ENCODE measurements at places on chromosomes 2 and 18.

DNA sequence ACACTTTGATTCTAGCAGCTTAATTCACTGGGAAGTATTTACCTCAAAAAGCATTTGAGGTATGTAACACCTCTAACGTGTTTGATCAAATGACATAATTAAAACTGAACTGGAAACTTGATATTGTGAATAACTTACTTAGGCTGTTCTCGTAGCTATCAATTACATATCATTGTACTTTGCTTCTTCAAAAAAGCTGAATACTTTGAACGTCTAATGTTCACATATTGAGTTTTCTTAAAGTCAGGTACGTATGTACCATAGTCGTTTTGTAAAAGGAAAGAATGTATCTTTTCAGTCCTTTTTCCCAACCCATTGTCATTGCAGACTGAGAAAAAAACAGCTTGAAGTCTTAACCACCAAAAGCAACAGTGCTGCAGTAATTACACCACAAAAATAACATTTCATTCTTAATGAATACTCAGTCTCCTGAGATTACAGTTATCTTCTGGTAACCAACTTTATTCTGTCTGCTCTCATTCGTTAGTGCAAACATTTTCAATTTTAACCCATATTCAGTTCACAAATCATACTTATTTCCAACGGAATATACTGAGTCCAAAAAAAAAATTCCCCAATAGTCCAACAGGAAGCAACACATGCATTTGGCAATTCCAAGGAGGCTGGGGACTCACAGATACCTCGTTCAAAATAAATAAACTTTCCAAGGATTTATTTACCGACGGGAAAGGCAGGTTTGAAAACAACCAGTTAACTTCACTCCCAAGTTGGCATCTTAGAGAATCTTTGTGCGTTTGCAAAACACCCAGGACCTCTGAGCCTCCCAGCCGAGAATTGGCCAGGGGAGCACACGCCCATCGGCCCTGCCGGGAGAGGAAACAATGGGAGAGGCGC is 1.1 kb downstream of the CHN1 start:
- DNase-seq, result no peak

DNA sequence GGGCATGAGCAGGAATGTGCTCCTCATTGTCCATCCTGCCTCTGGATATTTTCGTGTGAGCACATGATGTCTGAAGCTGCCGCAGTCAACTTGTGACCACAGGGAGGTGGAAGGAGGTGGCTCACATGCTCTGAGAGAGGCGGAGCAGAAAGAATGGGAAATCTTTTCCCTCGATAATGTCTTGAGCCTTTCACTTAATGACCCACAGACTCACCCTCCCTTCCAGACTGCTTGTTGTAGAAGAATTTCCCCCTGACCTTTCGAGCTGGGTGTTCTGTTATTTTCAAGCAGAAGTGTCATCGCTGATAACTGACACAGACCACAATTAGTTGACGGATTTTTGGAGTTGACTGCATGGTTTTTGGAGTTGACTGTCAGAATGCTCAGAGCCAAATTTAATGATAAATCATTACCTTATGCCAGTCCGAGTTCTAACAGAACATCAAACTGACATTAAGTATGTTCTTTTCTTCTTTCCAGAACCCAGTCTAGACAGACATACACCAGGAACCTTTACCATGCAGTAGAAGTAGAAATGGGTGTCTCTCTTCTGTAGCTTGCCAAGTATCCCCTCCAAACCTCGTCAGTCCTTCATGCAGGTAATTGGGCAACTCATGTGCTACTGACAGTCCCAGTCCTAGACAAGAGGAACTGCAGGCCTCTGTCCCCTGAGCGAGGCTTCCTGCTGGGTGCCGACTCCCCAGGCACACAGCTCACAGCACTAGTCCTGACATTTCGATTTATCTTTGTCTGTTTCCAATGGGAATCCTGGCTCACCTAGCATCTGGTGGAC is 29.4 kb upstream of the RTTN start:
- DNase-seq, result no peak

GRCh38 chr2:223050188-223050587 is 1.8 kb upstream of the KCNE4 start:
- no peak for DNase-seq

- no peak for DNase-seq
Measured at GRCh38 chr18:9863282-9863681, 22.5 kb upstream of the TXNDC2 start.

DNA sequence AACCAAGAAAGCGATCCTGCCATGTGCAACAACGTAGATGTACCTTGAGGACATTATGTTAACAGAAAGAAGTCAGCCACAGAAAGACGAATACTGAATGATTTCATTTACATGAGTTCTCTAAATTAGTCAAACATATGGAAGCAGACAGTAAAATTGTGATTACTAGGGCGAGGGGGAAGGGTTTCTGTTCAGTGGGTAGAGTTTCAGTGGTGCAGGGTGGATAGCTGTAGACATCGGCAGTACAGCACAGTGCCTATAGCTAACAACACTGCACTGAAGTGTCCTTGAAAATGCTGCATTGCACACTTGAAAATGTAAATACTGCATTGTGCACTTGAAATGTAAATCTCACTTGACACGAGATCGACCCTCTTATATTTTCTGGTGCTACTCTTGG is 275.3 kb downstream of the GALR1 start:
- no peak for DNase-seq

GRCh38 chr2:215396595-215397313 is 39.1 kb downstream of the FN1 start:
- DNase-seq, result no peak

GRCh38 chr2:98580656-98581284 is 27.5 kb downstream of the COA5 start:
- no peak for DNase-seq

GRCh38 chr2:227510620-227510958 is 38.6 kb downstream of the AGFG1 start:
- DNase-seq, result no peak

DNA sequence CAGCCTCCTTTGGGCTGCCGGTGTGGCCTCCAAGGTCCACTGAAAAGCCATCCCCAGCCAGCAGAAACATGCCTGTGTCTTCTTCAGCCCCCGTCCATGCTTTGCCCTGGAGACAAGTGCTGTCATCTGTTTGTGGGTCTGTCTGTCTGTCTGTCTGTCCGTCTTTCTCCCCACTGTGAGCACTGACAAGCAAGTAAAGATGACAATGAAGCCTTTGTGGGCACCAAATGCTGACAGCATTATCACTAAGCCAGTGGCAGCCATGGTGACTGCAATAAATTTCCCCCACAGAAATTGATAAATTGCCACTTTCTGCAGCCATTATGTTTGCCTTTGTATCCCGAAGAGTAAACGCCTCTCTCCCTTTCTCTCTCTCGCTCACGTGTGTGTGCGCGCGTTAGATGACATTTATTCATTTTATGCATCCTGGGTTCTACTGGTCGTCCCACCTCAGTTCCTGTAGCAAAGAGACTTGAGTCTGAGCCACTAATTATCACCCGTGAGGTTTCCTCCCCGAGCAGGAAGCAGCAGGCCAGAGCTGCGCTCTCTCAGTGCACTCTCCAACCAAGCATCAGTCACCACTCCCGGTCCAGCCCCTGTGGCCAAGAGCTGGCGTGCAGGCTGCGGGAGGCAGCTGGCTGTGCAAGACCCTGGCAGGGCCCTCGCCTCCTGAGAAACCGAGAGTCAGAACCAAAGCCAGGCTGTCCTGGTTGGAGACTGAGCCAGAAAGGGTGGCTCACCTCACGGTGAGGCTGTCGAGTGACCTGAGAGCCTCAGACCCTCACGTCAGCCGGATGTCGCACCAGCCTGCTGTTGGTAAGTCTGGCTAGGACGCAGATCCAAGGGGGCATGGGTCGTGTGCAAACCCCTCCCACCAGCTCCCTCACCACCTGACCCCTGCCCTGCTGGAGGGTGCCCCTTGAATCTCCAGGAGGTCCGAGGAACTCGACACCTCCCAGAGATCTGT is 6.9 kb downstream of the STEAP3 start:
- no peak for DNase-seq

GRCh38 chr2:230960026-230960425 is 35.0 kb upstream of the GPR55 start:
- no peak for DNase-seq

DNA sequence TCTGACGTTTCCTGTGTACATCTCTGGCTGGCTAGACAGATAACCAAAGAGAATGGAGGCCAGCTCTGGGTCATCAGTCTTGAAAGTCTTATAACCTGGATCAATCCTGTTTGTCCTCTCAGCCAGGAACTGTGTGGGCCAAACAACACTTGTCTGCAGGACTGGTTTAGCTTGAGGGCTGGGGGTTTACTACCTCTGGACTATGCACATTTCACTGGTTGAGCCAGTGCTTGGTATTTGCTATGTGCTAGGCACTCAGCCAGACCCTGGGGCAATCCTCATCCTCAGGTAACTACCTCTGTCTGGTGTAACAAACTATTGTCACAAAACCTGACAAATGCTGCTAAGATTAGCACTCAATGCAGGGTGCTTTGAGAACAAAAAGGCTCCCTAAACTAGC is 169.7 kb downstream of the HAUS1 start:
- DNase-seq, result no peak

DNA sequence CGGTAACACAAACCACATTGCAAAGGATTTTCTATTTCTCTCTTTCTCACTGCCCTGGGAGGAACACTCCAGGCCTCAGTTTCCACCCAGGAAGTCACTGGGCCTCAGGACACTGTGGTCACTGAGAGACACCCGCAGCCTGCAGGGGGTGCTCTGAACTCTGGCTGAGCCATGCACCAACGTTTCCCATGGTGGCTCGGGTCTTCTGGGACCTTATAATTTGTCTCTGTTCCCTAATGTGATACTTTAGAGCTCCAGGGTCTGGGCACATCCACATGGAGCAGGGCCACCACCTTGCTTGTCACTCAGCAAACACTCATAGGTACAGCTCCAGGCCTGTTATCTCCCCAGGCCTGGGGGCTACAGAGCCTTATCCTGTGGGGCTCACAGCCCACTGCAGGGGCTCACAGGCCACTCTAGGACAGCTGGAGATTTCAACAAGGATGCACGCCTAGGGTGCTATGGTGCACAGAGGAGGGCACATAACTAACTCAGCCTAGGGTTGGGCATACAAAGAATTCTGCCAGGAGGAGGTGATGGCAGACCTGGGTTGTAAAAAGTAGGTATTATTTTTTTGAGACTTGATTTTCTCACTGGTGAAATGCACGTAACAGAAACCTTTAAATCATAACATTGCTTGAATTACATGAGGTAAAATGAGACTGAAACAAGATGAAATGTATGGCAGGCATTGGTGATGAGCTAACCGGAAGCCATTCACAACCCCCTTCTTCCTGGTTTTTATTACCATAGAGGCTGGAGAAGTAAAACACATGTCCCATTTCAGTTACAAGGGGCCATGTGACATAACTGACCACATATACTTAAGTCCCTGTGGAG is 3.0 kb upstream of the HS1BP3 start:
- DNase-seq, result no peak

- no peak for DNase-seq
Measured at GRCh38 chr2:102172745-102173144, 14.1 kb upstream of the IL1RL2 start.

DNA sequence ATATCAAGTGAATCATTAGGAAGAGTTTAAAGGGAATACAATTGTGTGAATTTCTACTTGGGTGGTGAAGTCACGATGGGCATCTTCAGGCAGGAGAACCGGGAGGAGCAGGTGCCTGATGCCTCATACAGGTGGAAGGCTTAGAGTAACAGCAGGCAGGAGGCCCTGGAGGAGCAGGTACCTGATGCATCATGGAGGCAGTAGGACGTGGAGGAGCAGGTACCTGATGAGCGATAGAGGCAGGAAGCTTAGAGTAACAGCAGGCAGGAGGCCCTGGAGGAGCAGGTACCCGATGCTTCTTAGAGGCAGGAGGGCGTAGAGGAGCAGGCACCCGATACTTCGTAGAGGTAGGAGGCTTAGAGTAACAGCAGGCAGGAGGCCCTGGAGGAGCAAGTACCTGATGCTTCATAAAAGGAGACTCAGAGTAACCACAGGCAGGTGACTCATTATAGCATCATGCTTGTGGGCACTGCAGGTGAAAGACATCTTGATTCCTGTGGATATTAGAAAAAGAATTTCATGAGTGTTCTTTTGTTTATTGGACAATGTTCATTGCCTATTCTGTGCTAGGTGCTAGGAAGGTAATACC is 133.9 kb downstream of the ATP9B start:
- DNase-seq, result no peak

- DNase-seq, result no peak
Measured at GRCh38 chr2:174395969-174396630, 570 bp downstream of the SCRN3 start.

GRCh38 chr2:83113953-83114352 is 1345.1 kb downstream of the SUCLG1 start:
- DNase-seq, result no peak

DNA sequence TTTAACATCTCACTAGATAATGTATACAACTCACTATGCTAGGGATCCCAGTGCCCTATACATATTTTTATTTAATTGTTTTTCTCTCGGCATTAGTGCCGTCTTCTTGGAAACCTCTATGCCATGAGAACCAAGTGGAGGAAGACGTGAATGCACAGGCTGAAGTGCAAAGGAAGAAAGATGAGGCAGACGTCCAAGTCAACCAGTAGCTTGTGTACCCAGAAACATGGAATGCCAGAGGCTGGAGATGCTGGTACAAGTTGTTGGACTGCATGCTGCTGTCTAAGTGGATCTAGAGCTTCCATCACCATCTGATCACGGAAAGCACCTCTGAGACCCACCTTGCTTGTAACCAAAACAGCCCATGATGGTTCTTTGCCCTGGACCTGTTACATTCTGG is 12.5 kb upstream of the GEMIN6 start:
- no peak for DNase-seq

GRCh38 chr2:24930768-24931167 is 10.7 kb upstream of the ADCY3 start:
- no peak for DNase-seq

- no peak for DNase-seq
Measured at GRCh38 chr2:190722061-190722759, 73.3 kb downstream of the NAB1 start.

- DNase-seq, result no peak
Measured at GRCh38 chr2:2657121-2657962, 326.3 kb upstream of the MYT1L start.

- DNase-seq, result no peak
Measured at GRCh38 chr18:55406451-55406991, 181.5 kb downstream of the TCF4 start.

DNA sequence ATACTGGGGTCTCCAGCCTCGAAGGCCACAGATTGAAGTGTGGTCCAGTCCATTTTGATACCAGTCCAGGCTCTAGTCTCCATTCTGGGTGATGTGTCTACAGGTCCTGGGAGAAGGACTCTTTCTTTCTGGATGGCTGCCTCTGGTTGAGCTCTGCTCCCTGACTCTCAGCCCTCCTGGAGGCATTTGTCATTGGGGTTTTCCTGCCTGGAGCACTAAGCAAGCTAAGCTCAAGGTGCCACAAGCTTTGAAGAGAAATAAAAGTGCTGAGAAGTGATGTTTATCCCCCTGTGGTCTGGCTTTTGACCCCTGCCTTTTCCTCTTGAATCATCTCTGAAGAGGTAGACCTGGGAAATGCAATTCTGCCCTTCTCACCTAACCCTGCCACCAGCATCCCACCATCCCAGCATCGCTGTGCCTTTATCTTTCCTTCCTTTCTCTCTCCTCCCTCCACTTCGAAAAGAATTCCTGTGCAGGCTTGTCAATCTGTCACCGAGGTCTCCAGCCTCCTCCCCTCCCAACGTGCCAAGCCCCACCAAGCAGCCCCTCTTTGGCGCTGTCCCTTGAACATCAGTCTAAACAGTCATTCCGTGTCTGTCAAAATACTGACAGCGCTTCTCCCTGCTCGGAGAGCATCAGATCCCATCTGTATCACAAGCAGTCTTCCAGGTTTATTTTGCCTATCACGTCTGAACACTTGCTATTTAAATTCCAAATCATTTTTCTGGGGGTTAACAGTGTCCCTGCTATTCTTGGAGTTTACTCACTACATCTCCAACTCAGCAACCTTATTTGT is 334.6 kb upstream of the SLC14A2 start:
- no peak for DNase-seq

All from cortex of kidney (tissue), 1 donor.